ENCODE measurements at places on chromosomes 1 and 21.

DNA sequence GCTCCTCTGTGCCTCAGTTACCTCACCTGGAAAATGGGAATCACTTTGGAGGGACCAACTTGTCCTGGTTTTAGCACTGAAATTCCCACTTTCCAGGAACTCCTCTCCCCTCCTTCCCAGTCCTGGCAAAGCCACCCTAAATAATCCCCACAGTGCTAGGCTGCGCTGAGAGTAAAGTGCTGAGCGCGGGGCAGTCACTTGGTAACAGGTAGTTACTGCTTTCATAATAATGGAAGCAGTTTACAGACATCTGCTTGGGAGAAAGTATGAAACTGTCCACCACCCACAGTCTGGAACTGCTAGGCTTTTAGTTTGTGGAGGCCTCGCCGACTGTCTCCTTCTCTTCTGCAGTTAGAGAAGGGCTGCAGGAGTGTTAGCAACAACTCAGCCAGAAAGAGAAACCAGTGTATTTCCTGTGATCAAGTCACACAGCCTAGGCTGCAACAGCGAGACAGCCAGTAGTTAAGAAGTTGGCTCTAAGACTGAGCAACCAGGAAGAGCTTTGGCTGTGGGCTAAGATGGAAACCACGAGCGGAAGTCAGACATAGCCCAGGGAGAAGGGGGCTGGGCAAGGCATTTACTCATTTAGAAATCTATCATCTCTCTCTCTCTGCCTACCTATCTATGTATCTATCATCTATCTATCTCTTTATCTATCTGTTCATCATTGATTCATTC is 30.8 kb upstream of the ABCG1 start:
- DNase-seq, result no peak

DNA sequence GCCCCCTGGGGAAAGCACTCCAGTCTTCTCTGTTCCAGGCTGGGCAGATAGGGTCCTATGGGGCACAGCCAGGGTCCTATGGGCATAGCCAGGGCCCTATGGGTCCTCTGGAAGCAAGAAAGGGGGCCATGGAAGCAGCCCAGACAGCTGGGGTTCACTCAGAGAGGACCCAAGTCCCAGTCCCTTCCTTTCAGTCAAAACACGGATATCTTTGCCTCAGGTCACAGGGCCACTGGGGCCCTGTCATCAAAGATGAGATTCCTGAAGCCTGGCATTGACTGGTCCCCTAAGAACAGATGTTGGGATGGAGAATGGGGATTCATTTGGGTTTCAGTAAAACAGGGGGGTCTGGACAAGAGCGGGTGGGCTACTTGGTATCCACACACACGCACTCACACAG is 8.5 kb downstream of the IGSF8 start:
- DNase-seq, result no peak

DNA sequence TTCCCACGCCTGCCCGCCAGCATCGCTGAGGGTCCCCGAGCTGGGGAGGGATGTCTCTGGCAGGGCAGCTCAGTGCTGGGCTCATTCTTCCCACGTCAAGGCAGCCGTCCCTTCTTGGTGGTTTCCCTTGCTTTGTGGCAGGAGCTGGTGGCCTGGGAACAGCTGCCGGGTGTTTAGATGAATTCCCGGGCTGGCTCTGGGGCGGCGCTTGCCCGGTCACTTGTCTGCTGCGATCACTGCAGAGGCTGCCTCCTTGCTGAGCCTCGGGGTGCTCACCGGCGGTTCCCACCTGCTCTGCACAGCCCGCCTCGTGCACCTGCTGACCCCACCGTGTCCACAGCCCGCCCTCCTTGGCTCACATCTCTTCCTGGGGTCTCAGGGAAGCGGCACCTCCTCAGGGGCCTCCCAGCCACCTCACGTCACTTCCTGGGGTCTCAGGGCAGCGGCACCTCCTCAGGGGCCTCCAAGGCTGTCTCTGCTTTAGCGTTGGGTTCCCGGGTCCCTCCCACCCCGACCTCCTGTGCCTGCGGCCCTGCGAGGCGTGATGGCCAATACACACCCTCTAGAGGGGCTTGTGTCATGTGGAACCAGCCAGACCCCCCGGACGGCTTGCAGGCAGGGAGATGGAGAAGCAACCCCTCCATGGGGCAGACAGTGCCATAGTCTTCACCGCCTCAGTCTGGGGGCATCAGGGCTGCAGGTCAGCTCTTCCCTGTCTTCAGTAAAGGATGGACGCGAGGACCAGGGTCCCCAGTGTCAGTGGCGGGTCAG is 13.5 kb downstream of the COL18A1 start:
- no peak for DNase-seq

- DNase-seq, result no peak
Measured at GRCh38 chr1:51061231-51061918, 40.7 kb upstream of the C1orf185 start.

DNA sequence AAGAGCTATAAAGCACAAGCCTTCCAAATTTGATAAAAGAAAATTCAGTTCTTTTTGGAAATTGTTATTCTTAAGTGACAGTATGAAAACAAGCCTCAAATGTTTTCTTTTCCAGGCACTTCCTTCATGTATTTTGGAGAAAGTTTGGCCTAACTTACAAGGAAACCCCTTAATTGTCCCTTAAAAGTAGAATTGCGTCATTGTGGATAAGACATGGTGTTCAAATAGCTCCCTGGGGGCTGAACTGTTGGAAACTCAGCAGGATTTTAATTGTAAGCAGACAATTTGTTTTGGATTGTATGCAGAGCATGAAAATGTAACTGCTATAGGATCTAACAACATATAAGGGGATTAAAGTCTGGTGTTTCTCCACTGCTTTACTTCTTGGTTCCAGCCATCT is 35.4 kb upstream of the FGGY start:
- no peak for DNase-seq

- DNase-seq, result peak; percentile 72
Measured at GRCh38 chr1:9294405-9294773, 1.7 kb downstream of the SPSB1 start.

DNA sequence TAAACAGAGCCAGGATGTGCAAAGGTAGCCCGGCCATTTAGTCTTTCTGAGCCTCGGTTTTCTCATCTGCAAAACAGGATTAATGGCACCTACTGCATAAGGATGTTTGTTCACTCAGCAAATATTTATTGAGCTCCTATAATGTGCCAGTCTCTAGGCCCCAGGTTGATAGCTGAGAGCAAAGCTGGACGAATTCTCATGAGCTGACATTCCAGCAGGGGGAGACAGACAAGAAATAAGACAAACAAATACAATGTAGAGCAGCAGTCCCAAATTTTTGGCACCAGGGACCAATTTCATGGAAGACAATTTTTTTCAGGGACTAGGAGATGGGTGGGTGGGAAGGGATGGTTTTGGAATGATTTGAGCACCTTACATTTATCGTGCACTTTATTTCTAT is 74.3 kb upstream of the PAX7 start:
- no peak for DNase-seq

All from AG04450 (cell line).